Stimulated activated CD4-positive, alpha-beta T cell treated with anti-CD3 and anti-CD28 coated beads, Interleukin-15, amount 100 ng/mL, for 1 hour (primary cell): ENCODE measurements at places on chromosomes 7 and 10.

DNA sequence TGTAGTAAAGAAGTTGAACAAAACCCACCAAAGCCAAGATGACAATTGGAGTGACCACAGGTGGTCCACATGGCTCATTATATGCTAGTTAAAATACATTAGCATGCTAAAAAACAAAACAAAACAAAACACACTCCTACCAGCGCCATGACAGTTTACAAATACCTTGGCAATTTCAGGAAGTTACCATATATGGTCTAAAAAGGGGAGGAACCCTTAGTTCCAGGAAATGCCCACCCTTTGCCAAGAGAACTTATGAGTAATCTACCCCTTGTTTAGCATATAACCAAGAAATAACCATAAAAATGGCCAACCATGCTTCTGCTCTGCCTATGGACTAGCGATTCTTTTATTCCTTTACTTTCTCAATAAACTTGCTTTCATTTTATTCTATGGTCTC lies 979.1 kb upstream of the POT1 start:
- no peak for DNase-seq

- peak; percentile 11 for DNase-seq
Observed at GRCh38 chr10:86401588-86402282, 35.1 kb upstream of the GRID1 start.

- DNase-seq, result no peak
Observed at GRCh38 chr10:98098247-98098646, 36.2 kb upstream of the R3HCC1L start.

DNA sequence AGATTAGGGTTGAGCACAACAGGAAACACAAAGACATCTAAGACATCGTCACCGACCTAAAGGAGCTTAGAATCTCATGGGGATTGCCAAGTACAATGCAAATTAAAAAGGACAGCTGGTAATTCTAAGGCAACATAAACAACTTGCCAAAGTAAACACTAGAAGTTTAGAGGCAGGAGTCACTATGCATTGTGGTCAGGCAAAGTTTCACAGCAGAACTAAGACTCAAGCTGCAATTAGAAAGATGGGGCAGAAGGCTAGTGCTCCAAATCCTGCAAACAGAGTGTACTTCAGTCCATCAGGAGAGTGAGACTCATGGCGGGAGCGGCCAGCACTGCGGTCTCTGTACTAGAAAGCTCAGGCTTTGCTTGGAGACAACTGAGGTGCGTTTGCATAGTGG lies 52.7 kb downstream of the HIPK2 start:
- no peak for DNase-seq

DNA sequence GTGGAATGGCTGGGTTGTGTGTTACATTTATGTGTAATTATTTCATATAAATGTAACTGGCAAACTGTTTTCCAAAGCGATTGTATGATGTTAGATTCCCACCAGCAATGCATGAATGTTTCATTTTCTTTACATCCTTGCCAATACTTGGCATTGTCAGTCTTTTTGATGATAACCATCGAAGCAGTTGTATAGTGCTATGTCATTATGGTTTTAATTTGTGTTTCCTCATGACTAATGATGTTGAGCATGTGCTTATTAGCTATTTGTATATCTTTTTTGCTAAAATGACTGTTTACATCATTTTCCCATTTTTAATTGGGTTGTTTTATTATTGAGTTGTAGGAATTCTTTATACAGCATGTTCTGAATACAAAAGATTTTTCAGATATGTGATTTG lies 22.3 kb downstream of the AHCYL2 start:
- DNase-seq, result no peak

- no peak for DNase-seq
Observed at GRCh38 chr10:29636178-29636577, 1.4 kb upstream of the SVIL start.
